ENCODE measurements at places on chromosomes 13 and 19.
A peak's percentile ranks its signal among the peaks of the same experiment; 100 is the strongest.

DNA sequence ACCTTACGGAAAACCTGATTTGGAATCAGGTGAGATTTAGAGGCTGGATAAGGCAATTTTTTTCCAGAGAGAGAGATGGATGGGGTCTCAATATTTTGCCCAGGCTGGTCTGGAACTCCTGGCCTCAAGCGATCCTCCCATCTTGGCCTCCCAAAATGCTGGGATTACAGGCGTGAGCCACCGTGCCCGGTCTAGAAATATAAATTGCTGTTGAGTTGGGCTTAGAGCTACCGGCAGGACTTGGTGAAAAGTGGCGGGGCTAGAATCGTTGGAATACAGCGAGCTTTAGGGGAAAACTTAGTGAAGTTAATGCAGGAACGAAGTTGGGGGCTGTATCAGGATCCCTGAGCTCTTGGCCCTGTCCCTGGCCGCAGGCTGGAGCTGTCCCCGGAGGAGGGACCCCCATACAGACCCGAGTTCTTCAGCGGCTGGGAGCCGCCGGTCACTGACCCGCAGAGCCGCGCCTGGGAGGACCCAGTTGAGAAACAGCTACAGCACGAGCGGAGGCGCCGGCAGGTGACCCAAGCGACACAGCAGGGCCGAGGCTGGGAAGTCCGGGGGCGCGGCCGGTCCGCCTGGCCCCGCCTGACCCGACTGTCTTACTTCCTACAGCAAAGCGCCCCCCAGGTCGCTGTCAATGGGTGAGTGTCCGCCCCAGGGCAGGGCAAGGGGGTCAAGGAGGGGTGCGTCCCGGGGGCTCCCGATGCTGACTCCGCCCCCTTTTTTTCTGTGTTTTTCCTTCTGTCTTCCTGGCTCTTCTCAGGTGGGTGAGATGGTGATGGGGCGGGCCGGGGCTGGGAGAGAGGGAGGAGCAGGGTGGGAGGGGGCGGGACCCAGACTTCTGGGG is 7.6 kb downstream of the EPS8L1 start:
- no peak for DNase-seq

DNA sequence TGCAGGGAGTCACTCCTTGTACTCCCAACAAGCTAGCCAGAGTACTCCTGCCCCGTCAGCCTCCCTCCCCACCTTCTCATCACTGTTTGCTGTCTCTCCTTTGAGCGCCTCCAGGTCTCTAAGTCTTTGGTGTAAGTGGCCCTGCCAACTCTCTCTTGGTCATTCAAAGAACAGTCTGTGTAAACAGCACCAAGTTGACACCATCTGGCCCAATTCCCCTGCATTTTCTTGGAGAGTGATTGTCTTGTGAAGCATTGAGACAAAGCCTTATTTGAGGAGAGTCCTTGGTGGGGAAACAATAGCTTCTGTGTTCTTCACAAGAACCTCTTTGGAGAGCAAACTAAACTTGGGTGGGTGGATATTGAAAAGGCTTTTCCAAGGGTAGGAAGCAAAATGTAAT is 114.6 kb upstream of the RNF113B start:
- DNase-seq = no peak

- no peak for DNase-seq
These were observed 259.5 kb upstream of the SLC10A2 start for GRCh38 chr13:103325672-103326071.

- peak; percentile 91 for DNase-seq
These were observed 811 bp upstream of the PRMT1 start for GRCh38 chr19:49676136-49676783.

Measured in osteocyte (in vitro differentiated cells).